Fibroblast of villous mesenchyme (primary cell): ENCODE measurements at places on chromosomes 5 and 9. TPM values are rescaled to one million over a fixed set of nuclear protein-coding genes. Genes with fewer than 3 reads are reported as not detected.

Gene WDR38
- not detected in 2 replicates for total RNA-seq

Gene IL13
- total RNA-seq, result not detected in 2 replicates

Gene PRR16
- total RNA-seq, result 11.6 and 22.0 TPM in 2 replicates

Gene MAN2A1
- 178 TPM in 2 replicates for total RNA-seq

Gene ZNG1C
- total RNA-seq, result 17.7 and 21.6 TPM in 2 replicates

Gene GMCL2
- not detected in 2 replicates for total RNA-seq

Gene FOXD1
- 2.2 and 6.1 TPM in 2 replicates for total RNA-seq

Gene S100Z
- total RNA-seq, result not detected in 2 replicates

Gene CCDC171
- 2.2 and 2.3 TPM in 2 replicates for total RNA-seq

Gene TNC
- total RNA-seq, result 371 and 386 TPM in 2 replicates

Gene C5
- 2.3 and 3.9 TPM in 2 replicates for total RNA-seq

Gene PCDHGA2
- 2.6 and 3.0 TPM in 2 replicates for total RNA-seq

Gene OBP2A
- total RNA-seq, result not detected in 2 replicates
